RKO (cell line): ENCODE measurements at places on chromosomes 6 and 20.

GRCh38 chr6:19988555-19988954 lies 151.4 kb downstream of the ID4 start:
- DNase-seq = peak; percentile 49

GRCh38 chr20:3686867-3687321 lies 5.1 kb upstream of the ADAM33 start:
- no peak for DNase-seq

DNA sequence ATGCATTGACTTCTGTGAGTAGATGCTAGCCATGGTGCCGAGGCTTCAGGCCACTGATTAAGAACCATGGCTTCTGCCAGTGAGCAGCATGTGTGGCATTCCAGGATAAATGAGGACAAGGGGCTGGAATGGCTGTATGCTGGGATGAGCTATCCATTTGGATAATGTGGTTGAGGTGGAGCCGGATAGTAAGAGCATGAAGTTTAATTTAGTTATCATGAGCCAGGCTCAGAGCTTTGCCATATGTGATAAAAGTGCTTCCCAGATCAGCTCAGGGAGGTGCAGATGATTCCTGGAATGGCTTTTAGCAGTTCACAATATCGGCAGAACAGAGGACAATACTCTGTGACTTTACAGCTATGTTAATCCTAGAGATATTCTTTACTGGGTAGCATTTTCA lies 34.6 kb upstream of the RNF8 start:
- no peak for DNase-seq

GRCh38 chr6:52389626-52390360 lies 27.8 kb downstream of the PAQR8 start:
- DNase-seq = no peak

- DNase-seq = no peak
Observed at GRCh38 chr6:4901386-4902061, 102.3 kb downstream of the RPP40 start.

DNA sequence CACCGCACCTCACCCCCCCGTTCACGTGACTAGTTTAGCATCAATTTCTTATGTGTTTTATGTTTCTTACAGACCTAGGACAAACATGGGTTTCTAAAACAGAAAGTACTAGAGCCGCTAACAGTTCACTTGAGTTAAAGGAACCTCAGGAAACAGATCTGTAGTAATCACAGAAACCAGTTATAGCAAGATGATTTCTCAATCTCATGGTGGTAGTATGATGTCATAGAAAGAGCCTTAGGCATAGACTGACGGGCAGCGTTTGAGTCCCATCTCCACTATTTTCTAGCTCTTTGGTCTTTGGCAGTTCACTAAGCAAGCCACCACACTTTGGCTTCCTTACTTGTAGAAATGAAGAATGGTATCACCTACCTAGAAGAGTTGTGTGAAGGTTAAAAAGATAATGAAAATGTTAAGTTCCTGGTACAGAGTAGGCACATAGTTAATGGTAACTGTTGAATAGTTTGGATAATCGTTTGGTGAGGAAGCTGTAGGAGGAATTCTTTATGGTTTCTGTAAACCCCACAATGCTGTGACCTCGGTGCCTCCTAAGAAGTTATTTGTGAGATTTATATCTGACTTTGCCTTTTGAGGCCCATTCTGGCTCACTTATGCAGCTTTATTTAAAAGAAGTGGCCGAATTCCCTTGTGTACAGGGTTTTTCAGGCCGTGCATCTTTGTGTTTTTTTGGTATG lies 21.3 kb downstream of the CTNNBL1 start:
- no peak for DNase-seq

GRCh38 chr6:15901141-15902115 lies 227.5 kb upstream of the MYLIP start:
- no peak for DNase-seq

DNA sequence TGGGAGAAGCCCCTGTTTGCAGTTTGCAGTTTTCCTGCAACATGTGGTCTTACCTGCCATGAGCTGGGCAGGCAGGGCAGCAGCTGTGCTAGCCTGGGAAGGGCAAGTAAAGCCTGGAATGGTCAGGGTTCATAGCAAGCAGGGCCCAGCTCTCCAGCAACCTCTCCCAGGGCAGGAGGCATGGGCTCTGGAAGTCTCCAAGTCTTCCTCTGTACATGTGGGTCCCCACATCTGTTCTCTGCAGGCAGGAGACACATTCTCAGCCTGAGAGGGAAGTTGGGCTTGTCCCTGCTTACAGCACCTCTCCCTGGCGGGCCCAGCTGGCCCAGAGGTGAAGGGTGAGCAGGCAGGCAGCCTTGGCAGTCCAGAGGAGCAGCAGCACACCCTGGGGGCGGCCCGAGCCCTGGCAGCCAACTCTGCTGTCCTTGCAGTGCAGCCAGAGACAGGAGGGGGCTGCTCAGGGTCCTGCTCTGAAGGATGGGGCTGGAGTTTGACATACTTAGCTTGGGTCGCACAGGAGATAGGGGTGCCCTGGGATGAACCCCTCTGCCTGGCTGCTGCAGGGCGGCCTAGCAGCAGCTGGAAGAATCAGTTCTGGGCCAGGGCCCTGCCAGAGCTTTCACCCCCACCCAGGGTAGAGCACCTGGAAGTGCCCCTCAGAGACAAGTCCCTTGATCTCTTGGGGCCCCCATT lies 176.0 kb downstream of the MRPL14 start:
- DNase-seq = no peak

DNA sequence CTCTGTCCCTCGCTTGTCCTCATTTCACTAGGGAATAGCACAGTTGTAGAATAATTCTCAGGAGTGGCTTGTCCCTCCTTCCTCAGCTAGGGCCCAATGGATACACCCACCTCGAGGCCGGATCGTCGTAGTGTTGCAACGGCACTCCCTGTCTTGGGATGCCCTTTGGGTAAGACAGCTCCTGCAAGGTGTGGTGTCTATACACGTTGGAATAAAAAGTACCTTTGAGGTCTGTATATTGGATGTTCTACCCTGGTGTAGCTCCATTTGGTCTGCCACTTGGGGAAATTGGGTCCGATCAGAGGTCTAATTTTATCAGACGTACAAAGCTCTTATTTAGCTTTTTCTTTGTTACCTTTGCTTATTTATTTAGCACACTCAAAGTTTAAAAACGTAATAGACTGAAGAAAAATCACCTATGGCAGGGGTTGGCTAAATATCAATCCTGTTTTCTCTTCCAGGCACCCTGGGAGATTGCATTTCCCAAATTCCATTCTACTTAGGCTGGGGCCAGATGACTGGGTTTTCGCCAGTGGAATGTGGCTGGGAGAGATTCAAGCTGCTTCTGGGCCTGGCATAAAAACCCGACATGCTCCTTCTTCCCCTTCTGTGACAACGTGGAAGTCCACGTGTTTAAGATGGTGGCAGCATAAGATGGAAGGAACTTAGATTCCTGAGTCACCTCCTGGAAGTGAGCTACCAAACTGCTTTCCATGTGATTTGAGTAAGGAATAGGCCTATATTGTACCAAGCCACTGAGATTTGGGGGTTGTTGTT lies 82.3 kb upstream of the CD83 start:
- no peak for DNase-seq

GRCh38 chr20:57398901-57399535 lies 7.8 kb downstream of the RBM38 start:
- no peak for DNase-seq

GRCh38 chr6:130755368-130756034 lies 71.7 kb upstream of the SMLR1 start:
- no peak for DNase-seq

- DNase-seq = peak; percentile 27
Observed at GRCh38 chr6:110981202-110981600, 637 bp upstream of the RPF2 start.

DNA sequence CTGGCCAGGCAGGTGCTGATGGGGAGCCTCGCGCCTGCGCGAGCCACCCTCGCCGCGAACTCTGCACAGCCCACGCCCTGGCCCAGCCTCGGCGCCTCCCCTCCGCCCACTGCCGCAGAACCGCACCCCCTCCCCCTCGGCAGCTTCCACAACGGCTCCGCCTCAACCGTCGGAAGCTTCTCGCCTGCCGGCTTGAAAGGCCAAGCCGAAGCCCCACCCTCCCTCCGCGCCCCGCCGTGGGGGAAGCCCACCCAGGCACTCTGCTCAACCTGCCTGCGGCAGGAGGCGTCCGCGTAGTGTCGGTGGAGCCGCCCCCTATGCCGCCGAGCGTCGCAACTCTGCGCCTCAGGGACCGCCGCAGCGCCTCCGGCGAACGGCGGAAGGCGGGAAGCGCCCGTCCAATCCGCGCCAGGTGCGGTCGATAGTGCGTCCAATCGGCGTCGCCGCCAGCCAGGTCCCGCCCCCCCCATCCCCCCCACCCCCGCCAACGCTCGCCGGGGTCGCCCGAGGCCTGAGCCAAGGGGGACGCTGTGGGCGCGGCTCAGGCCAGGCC lies at the start of gene SYCP2:
TSS of gene SYCP2 (minus strand) at position 342 of the 553 bp plus-strand sequence. CDS start 11,224 bp downstream, outside the sequence.
- DNase-seq = no peak
